Kasumi-1 (cell line): ENCODE measurements at places on chromosomes 2 and 18.

- DNase-seq: no peak
Observed at GRCh38 chr18:10400534-10401307, 53.7 kb upstream of the APCDD1 start.

GRCh38 chr2:7987992-7988391, 693.9 kb upstream of the ID2 start:
- DNase-seq: no peak

DNA sequence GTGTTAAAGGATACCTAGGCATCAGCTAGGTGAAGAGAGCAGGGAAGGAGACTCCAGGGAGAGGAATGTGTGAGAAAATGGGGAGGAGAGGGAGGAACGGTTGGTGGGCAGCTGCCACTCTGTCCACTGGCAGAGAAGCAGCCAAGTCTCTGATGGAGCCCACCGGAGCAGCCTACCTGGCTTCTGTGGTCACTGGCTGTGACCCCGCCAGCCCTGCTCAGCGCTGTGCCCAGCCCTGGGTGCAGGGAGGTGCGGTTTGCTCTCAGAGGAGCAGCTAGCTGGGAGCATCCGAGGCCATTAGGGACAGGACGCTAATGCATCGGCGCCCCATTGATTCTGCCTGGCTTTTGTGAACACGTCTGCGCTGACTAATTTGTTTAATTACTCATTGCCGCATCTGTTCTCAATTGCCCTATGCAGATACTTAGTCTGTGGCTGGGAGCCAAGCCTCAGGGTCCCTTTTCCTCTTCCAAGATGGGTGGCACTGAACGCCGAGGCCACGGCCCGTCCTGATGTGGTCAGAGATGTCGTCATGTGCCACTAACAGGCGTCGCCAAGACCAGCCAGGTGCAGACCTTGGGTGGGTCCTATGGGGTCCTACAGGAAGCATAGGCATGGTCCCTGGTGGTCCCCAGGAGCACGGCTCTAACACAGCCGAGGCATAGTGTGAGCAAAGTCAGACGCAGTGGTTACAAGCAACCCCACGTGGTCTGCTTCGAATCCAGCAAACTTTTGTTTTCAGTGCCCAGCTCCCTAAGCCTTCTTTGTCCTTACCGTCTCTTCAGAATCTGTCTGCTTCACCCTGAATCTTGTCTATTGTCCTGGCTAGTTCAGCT, 82.0 kb downstream of the RRM2 start:
- no peak for DNase-seq

DNA sequence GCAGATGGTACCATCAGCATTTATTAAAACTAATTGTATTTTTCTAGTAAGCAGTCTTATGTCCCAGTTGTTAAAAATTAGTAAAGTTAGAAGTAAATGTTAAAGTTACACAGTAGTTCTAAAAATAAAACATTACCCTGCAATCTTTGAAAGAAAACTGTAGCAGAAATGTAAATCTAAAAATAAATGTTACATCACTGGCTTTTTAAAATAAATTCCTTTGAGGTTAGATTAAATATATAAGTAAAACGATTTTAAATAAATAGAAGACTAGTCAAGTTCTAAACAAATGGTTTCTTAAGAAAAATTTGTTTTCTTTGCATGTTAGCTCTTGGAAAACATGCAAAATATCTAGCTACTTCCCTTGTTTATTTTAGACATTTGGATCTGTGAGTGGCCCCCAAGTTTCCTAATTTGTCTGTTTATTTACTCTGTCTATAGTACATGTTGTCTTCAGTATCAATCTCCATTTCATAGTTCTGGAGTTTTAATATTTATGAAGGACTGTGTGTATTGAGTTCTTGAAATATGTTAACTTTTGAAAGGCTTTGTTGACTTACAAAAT, 58.2 kb downstream of the GLS start:
- DNase-seq: no peak

DNA sequence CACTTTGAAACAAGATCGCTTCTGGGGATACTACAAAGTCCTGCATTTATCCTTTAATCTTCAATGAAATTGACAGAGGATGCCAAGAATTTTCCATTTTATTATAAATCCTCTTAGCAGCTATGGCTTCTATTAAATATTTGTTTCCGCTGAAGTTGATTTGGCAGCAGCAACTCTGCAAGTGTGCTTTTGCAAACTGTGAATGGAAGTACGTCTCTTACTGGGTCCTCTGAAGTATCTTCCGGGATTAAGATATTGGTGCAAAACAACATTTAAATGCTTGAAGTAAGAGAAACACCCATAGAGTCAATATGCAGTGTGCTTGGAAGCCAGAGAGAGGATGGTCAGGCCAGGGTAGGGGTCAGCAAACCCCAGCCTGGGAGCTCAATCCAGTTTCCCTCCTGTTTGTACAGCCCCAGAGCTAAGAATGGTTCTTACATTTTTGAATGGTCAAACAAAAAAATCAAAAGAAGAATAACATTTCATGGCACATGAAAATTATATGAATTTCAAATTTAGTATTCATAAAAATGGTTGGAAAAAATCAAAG, 13.6 kb downstream of the CCDC68 start:
- no peak for DNase-seq

- DNase-seq: peak; percentile 35
Observed at GRCh38 chr2:223779877-223780276, 57.5 kb downstream of the AP1S3 start.

DNA sequence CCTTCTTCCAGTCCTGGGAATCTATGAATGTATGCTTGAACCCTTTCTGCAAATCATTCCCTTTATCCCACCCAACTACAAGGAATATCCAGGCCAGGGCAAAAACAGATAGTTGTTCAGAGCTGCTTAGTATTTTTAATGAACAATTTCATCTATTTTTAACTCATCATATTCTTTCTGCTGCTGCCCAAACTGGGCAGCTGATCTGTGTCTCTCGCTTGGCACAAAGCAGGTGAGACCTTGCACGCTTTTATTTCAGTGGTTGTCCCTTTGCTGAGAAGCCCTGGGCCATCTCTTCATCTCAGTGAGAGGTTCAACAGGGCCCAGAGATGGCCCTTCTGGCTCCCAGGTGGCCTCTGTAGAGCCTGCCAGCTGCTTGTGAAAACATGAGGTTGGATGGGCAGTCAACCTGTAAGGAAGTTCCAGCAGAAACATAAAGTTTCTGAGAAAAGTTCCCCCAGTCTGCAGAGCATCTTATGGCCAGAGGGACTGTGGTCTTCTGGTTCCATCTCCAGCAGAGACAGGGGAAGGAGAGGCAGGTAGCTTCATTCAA, 57.5 kb downstream of the MYCN start:
- DNase-seq: no peak

DNA sequence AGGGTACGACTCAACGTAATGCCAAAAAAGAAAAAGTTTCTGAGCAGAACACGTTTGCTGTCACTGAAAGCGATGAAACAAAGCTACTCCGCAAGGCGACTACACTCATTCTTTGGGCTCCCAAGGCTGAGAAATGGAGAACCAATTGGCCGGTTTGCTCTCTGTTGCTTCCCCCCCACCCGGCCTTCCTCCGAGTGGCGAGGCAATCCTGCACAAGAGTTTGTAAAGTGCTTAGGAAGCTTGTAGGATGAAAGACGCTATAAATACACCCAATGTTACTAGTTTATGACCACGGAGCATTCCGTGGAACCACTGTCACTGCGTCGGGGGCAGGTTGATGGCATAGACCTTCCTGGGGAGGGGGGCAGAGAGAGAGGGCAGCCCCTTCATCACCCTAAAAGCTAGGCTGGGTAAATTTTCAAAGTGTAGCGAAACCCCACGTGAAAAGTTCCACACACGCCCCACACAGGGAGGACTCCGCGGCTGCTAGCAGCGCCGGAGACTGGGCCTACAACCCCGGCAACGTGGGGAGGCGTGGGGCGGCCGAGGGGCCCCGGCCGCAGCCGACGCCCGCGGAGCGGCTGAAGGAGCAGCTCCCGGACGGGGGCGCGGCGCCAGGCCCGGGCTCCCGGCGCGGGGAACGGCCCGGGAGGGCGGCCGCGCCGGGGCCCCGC, 915 bp downstream of the CUL3 start:
- DNase-seq: peak; percentile 4

GRCh38 chr2:168912901-168913369, 11.8 kb downstream of the G6PC2 start:
- peak; percentile 21 for DNase-seq

GRCh38 chr18:42649331-42650035, 466.0 kb downstream of the RIT2 start:
- DNase-seq: no peak

DNA sequence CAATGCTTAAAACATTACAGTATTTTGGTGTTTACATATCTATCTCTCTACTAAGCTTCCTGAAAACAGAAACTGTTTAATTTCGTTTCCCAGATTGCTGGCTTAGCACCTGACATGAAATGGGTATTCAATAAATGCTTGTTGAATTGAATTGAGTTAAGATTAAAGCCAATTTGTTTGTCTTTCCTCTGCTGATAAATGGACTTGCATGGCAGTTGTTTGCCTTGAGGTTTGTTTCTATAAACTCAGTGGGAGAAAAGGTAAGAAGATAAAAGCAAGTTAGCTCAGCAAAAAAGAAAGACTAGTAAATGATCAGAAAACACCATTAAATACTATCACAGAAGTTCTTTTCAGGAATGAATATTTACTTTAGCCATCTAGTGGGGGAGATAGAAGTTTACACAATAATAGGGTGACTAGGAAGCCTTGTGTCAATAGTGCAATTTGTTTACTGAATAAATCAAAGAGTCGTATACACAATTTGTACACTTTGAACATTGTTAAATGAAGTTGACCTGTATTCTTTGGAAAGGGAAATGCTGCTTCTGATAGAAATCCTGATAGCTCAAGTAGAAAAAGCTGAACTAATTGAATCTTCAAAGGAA, 754.5 kb upstream of the FAM98A start:
- DNase-seq: no peak

GRCh38 chr2:7621018-7621814, 704.0 kb downstream of the RNF144A start:
- no peak for DNase-seq

- DNase-seq: no peak
Observed at GRCh38 chr2:19742872-19743271, 158.9 kb downstream of the TTC32 start.

DNA sequence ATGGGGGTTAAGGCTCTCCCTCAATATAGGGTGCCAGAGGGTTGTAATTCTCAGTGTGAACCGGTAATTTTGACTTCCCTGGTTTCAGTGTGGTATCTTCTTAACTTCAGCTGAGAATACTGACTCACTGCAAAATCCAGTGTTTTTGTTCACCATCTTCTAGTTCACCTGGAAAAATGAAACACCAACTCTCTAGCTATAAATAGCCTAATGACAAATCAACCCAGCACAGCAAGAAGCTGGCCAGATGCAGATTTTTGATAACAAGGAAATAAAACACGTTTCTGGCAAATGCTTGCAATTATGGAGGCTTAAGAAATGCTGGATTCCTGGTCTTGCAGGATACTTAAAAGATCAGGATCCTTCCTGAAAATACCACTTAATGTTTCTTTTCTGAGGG, 192.3 kb downstream of the CLIP4 start:
- DNase-seq: no peak

DNA sequence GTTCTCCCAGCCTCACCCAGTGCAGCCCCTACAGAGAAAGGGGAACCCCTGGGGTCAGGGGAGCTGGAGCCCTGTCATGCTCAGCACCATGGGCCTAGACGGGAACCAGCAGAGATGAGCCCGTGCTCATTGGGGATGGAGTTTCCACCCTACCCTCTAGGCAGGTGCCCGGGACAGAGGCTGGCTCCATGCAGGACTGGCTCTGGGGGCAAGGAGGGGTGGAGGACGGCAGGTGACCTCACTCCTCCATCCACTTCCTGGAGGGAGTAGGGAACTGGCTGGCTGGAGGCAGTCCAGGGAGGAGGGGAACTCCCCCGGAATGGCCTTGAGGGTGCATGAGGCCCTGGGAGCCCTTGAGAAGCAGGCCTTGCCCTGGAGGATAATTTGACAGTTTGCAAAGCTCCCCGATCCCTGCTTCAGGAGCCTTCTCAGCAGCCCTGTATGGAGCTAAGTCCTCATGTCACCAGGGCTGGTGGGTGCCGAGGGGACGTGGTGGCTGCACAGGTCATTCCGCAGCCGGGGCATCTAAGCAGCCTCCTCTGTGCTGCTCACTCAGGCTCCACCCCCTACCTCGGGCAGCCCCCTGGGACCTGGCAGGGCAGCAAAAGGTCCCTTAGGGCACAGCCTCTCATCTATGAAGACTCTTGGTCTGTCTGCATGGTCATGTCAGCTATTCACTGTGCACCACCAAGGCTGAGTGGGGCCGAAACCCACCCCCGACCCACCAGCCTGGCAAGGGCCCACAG, 2.1 kb downstream of the NEURL3 start:
- no peak for DNase-seq

DNA sequence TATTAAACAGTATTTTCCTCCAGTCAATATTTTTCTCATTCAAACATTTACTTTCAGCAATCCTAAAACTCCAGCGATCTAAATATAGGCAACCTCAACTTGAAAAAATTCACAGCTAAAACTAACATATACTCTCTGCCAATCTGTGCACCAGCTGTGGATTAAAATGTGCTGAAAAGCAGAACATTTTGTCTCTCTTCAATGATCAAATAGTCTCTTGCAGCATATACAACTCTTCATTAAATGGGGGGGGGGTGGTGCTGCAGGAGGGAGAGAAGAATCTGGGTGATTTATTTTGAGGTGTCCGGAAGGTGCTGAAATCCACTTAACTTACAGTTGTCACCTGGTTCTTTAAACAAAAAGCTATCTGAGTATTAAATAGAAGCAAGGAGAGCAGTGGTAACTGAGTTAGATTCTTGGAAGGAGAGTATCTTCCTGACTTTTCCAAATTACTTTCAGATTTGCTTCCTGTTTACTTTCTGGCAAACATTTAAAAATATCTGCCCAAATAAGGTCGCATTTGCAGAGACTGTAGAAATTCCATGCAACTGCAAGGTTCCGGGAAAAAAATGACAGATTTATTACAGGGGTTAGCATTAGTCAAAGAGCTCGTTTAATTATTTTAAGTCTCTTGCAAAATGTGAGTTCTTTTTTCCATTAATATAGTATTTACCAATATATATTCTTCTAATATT, 904.7 kb upstream of the ACVR2A start:
- no peak for DNase-seq

GRCh38 chr2:43648994-43649701, 12.1 kb downstream of the PLEKHH2 start:
- DNase-seq: no peak

DNA sequence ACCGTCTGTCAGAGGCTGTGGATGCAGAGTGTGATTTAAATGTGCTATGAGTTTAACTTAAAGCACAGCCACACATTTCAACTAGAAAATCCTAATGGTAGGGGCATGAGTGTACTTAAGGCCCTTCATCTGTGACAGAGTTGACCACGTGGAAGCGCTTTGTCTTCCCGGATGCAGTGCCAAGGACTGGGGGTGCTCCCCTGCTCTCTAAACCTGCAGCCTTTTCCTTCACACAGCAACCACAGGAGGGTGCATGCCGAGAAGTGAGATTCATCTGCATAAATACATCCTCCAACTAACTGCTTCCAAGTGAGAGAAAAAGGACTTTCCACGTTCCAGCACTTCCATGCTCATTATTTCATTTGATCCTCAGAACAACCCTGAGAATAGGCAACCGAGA, 149.6 kb downstream of the MYT1L start:
- DNase-seq: no peak

DNA sequence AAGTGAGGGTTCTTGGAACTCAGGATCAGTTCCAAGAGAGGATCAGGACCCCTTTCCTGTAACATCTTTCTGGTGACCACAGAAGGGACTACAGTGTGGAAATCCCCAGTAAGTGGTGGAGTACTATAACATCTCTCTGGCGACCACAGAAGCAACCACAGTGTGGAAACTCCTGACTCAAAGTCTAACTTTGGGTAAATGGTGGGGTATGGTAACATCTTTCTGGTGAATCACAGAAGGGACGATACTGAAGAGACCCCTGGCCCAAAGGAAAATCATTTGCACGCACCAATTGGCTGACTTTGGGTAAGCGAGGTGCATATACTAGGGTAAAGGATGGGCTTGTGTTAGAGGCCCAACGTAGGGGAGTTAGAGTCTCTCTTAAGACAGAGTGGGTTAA, 56.3 kb upstream of the GULP1 start:
- DNase-seq: no peak
